Muscle of back (tissue), 13 donors: ENCODE measurements at places on chromosomes 1 and 21.

DNA sequence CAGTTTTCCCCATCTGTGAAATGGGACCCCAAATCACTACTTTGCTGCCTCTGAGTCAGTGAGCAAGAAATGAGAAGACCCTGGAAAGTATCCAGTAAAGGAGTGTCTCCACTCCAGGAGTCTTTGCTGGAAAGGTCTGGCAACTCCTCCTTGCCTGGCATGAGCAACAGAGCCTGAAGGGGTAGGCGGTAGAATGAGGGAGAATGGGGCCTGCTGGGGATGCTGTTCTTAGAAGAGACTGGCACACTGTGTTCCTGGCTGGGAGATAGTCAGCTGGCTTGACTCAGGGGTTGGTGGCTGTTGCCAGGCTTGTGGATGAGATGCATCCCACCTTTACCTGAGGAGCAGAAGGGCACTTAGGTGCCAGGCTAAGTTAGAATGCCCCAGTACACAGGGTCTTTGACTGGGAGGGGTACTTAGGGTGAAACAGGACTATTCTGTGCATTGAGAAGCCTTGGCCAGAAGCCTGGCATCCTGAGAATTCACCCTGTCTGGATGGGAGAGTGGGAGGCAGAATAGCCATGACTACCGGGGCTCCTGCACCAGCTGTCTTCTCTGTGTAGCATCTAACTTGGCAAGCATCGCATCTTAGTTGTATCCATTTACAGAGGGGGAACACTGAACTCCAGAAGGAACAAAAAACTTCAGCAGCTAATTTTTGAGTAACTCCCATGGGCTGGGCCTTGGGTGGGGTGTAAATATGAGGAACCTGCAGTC lies 2.5 kb downstream of the MFSD2A start:
- no peak for DNase-seq

- DNase-seq: peak; percentile 12
These were observed at the start of gene RYR2 for GRCh38 chr1:237041795-237042525. RYR2 (plus strand) TSS chr1:237042184; CDS start chr1:237042522, 338 bp downstream.

DNA sequence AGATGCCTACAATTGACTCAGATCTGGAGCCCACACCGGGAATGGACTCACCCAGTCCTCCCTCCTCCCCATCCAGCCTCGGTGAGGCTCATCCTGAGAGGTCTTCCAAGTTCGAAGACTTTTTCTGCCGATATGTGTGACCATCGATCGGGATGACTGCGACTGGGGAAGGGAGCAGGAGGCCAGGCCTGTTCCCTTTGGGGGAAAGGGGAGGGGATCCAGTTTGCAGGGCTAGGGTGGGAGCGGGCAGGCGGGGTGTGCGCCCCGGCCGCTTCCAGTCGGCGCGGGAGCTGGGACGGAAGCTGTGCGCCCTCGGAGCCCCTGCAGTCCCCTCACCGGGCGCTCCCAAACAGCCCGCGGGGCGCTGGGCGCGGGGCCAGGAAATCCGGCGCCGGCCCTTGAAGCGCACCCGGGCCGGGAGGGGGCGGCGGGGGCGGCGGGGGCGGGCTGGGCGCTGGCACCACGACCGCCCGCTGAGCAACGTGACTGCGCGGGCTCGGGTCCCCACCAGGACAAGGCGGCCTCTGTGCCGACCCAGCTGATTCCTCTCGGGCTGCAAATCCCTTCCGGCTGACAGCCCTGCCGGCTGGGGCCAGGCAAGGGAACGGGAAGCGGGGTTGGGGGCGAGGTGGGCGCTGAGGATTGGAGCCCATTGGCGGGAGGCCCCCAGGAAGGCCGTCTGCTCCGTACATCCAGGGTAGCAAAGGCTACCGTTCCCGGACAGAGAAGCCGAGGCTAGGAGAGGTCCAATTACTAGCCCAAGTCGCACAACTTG lies 103.9 kb downstream of the EBNA1BP2 start:
- peak; percentile 65 for DNase-seq

DNA sequence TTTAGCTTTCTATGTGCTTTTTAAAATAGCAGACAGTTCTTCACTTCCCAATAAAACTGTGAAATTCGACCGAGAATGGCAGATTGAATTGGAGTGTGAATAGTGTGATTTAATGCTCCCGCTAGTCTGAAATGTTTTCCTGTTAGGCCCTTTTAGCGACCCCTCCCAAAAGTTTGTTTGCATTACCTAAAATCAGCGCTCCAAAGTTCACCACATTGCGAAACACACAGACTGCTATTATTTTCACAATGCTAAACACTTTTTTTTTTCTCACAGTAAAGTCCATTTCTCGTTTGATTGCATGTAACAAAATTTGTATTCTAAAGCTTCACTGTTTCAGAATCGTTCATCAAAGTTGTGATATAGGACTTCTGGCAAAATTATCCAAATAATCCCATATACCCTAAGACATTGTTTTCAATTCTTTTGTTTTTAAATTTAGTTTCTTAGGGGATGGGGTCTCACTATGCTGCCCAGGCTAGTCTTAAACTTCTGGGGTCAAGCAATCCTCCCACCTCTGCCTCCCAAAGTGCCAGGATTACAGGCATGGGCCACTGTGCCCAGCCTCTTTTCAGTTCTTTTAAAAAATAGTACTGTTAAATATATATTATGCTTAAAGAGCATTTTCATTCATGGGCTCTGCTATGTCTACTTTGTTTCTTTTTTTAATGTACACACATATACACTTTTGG lies 76.5 kb upstream of the USH2A start:
- no peak for DNase-seq

- peak; percentile 17 for DNase-seq
These were observed at the start of gene RGS21 for GRCh38 chr1:192316942-192317450. RGS21 (plus strand) TSS chr1:192316992; CDS start chr1:192343037, 26,045 bp downstream.

GRCh38 chr1:92476071-92476631 lies 10.6 kb downstream of the GFI1 start:
- no peak for DNase-seq

- no peak for DNase-seq
These were observed 476.8 kb upstream of the DEPDC1 start for GRCh38 chr1:68973459-68974244.

- DNase-seq: no peak
These were observed 155.3 kb downstream of the ROR1 start for GRCh38 chr1:63929106-63929478.

DNA sequence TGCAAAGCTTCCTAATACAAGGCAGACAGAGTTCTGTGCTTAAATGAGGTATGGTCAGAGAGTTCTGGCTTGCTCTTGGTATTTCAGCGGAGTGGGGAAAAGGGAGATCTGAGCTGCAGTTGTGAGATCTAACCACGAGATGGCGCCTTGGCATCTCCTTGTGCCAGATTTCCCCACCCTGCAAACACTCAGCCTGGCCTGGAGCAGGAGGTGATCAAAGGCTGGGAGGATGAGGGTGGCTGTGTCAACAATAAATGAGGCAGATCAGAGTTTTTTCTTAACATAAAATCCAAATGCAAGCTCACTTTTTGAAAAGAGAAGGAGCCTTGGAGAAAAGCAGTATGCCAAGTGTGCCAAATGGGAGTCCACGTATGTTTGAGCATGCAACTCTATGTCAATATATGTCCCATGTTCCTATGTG lies 4.1 kb upstream of the TFAP2E start:
- DNase-seq: peak; percentile 85

GRCh38 chr1:225816643-225817538 lies 7.0 kb downstream of the EPHX1 start:
- no peak for DNase-seq

DNA sequence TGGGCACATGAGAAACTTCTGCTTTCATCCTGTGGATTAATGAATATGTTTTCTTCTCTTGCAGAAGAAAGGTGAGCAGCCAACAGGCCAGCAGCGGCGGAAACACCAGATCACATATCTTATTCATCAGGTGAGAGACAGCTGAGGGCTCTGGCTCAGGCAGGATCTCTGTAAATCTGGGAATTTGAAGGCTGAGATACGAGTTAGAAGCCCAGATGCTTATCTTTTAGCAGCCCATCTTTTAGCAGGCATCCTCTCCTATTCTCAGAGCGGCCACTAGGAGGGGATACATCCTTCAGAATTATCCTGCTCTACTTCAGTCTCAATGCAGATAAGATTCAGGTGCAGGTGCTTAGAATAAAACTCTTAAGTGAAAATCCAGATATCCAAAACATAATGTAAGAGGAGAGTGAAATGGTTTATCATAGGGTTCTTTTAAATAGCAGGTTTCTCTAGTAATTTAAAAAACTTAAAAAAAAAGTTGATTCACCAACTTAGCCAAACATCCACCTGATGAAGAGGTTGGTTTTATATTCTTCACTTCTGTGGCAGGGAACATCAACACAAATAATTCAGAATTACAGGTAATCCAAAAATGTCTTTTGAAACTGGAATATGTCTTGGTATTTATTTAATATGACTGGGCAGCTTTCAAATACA lies 19.3 kb downstream of the SH2D2A start:
- DNase-seq: no peak

GRCh38 chr21:21146587-21147373 lies 148.6 kb downstream of the NCAM2 start:
- DNase-seq: no peak

GRCh38 chr21:42807938-42808613 lies 71.3 kb downstream of the WDR4 start:
- DNase-seq: no peak

- no peak for DNase-seq
These were observed 15.2 kb upstream of the KCNQ4 start for GRCh38 chr1:40768146-40768990.

DNA sequence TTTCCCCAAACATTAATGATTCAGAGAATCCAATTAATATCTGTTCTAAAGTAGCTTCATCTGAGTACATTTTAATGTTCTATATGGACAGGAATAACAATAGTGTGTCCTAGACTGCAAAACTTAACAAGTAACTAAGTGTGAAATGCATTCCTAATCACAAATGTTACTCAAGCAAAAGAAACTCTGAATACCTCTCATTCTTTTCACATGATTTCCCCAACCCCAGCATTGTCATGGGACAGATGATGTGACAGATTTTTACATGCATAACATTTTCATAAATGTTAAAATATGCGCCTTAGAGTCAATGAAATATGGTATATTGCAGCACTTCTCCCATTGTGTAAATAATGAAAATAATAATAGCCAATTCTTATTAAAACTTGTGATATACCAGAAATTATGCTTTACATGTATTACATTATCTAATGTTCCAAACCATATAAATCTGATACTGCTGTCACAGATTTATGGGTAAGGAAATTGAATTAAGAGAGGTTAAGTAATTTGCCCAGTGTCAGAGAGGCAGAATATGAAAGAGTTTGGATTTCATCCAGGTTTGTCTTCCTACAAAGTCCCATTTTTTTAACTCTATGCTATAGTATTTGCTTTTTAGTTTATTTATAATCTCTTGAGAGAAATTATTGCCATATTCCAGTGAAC lies 269.4 kb downstream of the LRRC7 start:
- peak; percentile 30 for DNase-seq

DNA sequence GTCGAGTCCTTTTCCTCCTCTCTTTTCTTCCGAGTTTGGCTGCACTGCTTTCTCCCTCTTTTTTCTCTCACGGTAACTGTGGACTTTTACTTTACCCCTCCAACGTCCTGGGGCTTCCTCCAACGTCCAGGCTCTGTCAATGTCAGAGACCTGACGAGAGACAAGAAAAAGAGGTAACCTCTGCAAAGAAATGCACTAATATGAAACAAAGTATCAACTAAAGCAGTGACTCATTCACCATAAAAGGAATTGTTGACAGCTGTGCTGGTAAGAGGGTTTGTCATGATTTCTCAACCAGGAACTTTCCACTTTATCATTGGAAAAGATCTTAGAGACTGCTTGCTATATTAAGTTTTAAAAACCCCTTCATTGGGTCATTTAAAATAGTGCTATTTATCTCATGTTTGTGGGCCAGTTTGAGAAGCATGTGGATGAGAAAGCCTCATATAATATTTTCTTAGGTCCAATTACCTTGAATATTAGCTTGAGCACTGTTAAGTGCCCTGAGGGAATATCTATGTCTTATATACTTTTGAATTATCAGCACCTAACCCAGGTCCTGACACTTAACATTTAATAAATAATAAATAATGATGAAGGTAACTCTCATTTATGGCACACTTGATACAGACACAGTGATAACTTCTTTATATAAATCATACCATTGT lies at the start of gene GBP2:
TSS of gene GBP2 (minus strand) at position 202 of the 668 bp plus-strand sequence. CDS start 4,148 bp downstream, outside the sequence.
- DNase-seq: peak; percentile 27

- no peak for DNase-seq
These were observed 97.5 kb downstream of the SMYD2 start for GRCh38 chr1:214378492-214378891.

- DNase-seq: no peak
These were observed 70.2 kb downstream of the KIF14 start for GRCh38 chr1:200550367-200550766.

GRCh38 chr1:53878492-53879105 lies 11.0 kb downstream of the YIPF1 start:
- peak; percentile 18 for DNase-seq

- DNase-seq: no peak
These were observed 3.9 kb downstream of the EGLN1 start for GRCh38 chr1:231418101-231418740.

- DNase-seq: no peak
These were observed 48.1 kb downstream of the DNAJC6 start for GRCh38 chr1:65357291-65357960.

DNA sequence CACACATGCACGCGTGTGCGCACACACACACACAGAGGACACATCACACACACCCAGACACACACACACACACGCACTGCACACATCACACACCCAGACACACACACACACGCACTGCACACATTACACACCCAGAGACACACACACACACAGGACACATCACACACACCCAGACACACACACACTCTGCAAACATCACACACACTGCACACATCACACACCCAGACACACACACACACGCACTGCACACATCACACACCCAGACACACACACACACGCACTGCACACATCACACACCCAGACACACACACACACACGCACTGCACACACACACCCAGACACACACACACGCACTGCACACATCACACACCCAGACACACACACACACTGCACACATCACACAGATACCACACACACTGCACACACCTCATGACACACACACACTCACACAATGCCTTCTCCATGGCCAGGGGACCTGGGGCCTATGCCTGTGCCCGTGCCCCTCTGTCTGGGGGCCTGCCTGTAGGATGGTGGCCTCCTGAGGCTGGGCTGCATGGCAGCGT lies 24.4 kb downstream of the CRYAA start:
- DNase-seq: no peak

GRCh38 chr1:5680600-5680999 lies 311.6 kb downstream of the NPHP4 start:
- no peak for DNase-seq

DNA sequence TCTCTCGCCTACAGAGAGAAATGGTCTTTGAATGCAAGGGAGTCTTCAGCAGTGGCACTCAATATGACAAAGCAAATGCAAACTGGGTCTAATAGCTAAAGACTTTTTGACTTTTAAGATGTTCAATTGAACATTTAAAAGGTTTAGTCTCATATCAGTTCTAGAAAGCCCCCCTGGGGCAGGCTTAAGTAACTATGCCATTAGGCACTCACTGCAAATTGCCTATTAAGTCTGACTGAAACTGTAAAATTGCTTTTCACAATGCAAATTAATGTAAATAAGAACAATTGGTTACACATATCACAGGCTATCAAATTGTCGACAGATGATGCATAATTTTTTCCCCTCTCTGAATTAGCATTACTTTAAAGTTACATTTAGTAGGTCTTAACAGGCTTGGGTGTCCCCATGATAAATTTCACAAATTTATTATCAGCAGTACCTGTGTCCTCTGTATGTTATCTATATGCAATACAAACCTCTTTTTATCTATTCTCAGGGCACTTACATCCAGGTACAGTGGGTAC lies 329.1 kb downstream of the LRRIQ3 start:
- no peak for DNase-seq

GRCh38 chr1:198203434-198203833 lies 46.6 kb downstream of the NEK7 start:
- DNase-seq: no peak

GRCh38 chr1:115365738-115366137 lies 27.7 kb upstream of the NGF start:
- DNase-seq: no peak
